ENCODE measurements at places on chromosomes 7 and 10. TPM values are rescaled to one million over a fixed set of nuclear protein-coding genes. Genes with fewer than 3 reads are reported as not detected.

DNA sequence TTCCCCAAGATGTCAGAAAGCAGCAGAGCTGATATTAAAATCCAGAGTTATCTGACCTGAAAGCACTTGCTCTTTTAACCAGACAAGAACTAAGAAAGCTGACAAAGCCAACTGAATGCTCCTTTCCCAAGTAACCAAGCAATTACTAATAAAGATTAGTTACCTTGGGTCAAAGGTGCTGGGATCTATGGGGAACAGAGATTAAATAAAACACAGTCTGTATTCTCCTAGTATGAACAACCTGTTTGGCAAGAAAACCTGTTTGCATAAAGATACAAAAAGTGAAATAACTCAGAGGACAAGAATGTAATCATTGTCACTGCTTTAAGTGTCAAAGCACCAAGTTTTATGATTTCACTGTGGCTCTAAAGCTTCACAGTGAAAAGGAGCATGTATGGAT, 35.7 kb downstream of the ITPRID1 start:
- no peak for DNase-seq

GRCh38 chr10:123551259-123551658, 114.9 kb upstream of the GPR26 start:
- peak; percentile 64 for DNase-seq

DNA sequence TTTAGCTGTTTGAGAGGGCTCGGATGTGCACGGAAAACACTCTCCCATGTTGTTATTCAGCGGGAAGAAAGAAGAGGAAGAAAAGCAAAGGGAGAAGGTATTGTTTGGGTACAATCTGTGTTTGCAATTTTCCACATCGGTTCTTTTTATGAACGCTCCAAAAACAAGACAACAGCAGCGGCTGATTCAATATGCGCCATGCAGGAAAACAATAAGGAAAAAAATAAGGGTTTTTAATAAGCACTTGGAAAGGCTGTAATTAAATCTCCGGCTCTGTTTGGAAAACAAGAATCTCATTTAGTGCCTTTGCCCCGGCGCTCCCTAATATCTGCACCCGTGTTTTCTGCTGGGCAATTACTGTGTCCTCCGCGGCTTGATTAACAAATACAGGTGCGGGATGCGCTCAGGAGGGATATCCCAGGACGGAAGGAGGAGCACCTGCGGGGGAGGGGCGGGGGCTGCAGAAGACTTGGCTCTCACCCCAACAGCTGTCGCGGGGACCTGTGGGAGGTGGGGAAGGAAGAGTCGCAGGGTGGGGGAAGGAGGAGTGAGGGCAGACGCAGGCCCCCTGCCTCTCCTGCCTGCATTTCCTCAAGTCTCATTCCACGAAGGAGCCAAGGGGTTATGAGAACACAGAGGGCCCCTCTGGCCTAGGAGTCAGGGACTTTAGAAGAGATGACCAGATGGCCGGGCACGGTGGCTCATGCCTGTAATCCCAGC, 181.5 kb upstream of the PODXL start:
- no peak for DNase-seq

GRCh38 chr10:24551161-24551560, 172.5 kb downstream of the ARHGAP21 start:
- no peak for DNase-seq

DNA sequence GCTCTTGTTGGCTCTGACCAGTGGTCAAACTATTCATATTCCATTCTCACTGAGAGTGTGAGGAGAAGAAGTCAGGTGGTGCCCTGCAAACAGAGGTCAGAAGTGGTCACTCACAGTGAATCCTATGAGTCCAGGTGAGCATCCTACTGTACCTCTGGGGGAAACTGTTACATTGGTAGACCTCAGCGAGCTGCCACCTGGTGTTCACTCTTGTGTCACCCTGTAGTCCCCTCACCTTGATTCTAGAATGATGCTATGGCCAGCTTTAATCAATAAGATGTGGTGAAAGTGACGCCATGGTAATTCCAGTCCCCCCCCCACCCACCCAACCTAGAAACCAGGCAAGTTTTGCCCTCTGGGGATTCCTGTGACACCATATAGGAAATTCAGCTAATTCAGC, 1.2 kb upstream of the AMPH start:
- no peak for DNase-seq

DNA sequence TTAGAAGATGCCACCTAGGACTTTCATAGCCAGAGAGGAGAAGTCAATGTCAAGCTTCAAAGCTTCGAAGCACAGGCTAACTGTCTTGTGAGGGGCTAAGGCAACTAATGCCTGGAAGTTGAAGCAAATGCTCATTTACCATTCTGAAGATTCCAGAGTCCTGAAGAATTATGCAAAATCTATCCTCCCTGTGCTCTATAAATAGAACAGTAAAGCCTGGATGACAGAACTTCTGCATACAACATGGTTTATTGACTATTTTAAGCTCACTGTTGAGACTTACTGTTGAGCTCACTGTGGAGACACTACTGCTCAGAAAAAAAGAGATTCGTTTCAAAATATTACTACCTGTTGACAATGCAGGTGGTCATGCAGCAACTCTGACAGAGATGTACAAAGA, 28.6 kb downstream of the TNS3 start:
- DNase-seq: no peak

DNA sequence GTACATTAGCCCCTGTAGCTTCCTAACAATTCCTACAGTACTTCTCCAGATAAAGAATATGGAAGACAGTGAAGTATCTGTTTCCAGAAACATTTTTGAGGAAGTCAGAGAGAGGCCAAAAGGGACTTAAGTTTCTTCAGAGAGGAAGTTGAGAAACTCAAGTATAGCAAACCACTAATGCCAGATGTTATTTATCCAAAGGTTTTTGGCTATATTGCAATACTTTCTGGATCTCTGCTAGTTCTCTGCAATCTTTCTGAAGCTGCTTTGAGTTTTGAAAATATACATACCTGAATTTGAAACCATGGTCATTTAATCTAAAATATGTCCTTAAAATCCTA, 64.7 kb downstream of the BICC1 start:
- no peak for DNase-seq

Gene SEMA3E
- total RNA-seq: 3.2 TPM

Gene PRKAG2
- total RNA-seq: 61.2 TPM

Gene LIPK
- not detected for total RNA-seq

Data from mesenteric fat pad (tissue), 1 donor.